ENCODE measurements at places on chromosomes 2 and 18.

DNA sequence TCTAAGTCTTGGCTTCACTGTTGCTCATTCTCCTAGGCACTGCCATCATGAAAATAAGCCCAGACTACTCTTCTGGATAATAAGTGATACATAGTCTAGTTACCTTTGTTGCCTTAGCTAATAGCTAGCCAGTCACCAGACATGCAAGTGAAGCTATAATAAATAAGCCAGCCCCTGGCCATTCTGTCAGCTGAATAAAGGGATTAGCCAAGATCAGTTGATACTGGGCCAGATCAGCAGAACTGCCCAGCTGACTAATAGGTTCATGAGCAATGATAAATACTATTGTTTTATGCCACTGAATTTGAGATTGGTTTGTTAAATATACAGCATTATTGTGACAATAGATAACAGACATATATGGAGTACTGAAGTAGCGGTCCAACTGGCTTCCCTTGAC is 8.0 kb upstream of the C2orf69 start:
- DNase-seq: no peak
- no peak overlapping the region for H3K27ac ChIP-seq
- H3K27me3 ChIP-seq: no peaks in the 10 kb centered on the region
- H3K4me1 ChIP-seq: no peaks in the 10 kb centered on the region
- H3K36me3 ChIP-seq: no peaks in the 10 kb centered on the region

GRCh38 chr18:49529596-49529995 is 32.3 kb upstream of the LIPG start:
- no peaks in the 10 kb centered on the region for H3K4me1 ChIP-seq
- H3K27ac ChIP-seq: no peak overlapping the region
- H3K4me3 ChIP-seq: no peak overlapping the region
- no peak for DNase-seq
- no peaks in the 10 kb centered on the region for H3K27me3 ChIP-seq

- H3K27ac ChIP-seq: peak overlapping the region; percentile 81
- peak overlapping the region; percentile 79 for H3K4me3 ChIP-seq
- H3K4me1 ChIP-seq: no peaks in the 10 kb centered on the region
These were observed 638 bp downstream of the CEP192 start for GRCh38 chr18:12991821-12992179.

DNA sequence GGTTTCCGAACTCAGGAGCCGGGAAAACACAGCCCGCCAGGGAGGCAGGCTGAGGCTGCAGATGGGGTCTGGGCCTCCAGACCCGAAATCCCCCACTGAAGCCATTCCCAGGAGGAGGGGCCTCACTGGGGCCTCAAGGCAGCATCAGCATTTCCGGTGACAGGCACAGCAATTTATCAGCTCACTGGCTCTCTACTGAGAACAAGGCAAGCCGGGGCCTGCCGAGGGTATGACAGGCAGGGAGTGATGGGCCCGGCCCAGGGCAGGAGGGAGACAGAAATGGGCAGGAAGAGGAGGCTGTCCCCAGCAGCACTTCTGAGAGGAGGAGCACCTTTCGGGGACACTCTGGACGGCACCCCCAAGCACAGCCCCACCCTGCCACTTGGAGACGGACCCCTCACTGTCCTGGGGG is 12.5 kb downstream of the SDC1 start:
- no peak overlapping the region for H3K4me3 ChIP-seq
- H3K4me1 ChIP-seq: peaks cover 76% of the 10 kb centered on the region
- no peak for DNase-seq
- no peaks in the 10 kb centered on the region for H3K36me3 ChIP-seq

DNA sequence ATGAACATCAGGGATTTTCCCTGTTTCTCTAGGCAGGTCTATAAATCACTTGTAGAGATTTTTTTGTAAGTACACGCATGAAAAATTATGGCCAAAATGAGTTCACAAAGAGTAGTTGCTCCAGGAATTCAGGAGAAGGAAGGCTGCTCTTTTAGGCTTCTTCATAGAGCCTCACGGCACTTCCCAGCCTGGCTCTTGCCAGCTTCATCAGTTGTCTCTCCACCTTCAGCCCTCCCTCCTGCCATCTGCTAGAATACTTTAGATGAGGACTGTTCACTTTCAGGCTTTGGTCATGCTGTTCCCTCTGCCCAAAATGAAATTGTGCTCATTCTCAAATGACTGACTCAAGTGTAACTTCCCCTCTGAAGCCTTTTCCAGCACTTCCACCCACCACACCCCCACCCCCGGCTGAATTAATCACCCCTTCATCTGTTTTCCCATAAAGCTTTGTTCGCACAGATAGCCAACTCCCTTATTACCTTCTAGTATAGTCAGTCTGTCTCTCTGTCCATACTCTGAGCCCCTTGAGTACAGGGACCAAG is 1.8 kb upstream of the ABCA12 start:
- H3K27ac ChIP-seq: no peak overlapping the region
- H3K27me3 ChIP-seq: no peaks in the 10 kb centered on the region
- no peaks in the 10 kb centered on the region for H3K4me1 ChIP-seq
- no peak overlapping the region for H3K4me3 ChIP-seq

DNA sequence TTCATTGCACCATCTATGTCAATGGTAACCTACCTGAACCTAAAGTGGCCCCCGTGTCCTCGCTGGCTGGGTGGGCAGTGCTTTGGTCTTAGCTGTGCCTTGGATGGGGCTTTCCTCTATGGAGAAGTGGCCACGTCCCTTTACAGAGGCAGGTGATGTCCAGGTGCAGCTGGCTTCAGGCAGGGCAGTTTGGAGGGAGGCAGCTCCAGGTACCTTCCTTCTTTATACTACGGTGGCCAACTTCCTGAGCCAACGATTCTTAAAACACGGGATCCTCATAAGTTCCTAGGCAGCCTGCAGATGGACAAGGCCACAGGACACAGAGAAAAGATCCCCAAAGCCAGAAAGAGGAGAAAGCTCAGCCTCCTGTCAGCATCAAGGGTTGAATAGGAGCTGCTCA is 517.3 kb upstream of the HS6ST1 start:
- no peaks in the 10 kb centered on the region for H3K27me3 ChIP-seq
- no peaks in the 10 kb centered on the region for H3K36me3 ChIP-seq
- H3K4me1 ChIP-seq: no peaks in the 10 kb centered on the region
- no peak overlapping the region for H3K27ac ChIP-seq

- no peak overlapping the region for H3K4me3 ChIP-seq
- no peak for DNase-seq
- H3K36me3 ChIP-seq: no peaks in the 10 kb centered on the region
- no peaks in the 10 kb centered on the region for H3K4me1 ChIP-seq
- H3K27me3 ChIP-seq: no peaks in the 10 kb centered on the region
These were observed 138.0 kb upstream of the LYPD6 start for GRCh38 chr2:149192427-149192826.

All from right lobe of liver (tissue), 6 donors.